Left lung (tissue), 14 donors: ENCODE measurements at places on chromosomes 2 and 18.

GRCh38 chr2:41222593-41222992 is 770.7 kb upstream of the SLC8A1 start:
- no peak for DNase-seq

- DNase-seq: no peak
Measured at GRCh38 chr2:237060534-237061312, 25.0 kb upstream of the COPS8 start.

- DNase-seq: no peak
Measured at GRCh38 chr18:2654928-2655177, 673 bp upstream of the SMCHD1 start.

DNA sequence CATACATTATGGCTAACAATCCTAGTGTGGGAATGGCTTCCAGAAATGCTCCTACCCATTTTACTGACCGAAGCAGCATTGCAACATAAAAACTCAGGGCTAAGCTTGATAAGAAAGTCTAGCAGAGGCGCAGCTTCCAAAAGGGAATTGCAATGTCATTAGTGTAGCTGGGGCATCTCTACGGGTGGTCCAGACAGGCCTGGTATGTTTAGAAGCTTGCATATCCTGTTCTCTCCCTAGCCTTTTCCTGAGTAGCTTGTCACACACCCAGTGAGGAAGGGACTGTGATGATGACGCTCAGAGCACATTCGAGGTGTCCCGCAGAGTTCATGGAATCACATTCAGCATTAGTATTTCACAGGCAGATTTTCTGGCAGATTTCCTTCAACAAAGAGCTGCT is 38.0 kb upstream of the COL5A2 start:
- DNase-seq: no peak
